Activated CD8-positive, alpha-beta memory T cell treated with anti-CD3 and anti-CD28 coated beads for 1 hour (primary cell): ENCODE measurements at places on chromosomes 16 and 17.

GRCh38 chr17:57253362-57254065 lies 2.8 kb upstream of the MSI2 start:
- DNase-seq, result no peak

DNA sequence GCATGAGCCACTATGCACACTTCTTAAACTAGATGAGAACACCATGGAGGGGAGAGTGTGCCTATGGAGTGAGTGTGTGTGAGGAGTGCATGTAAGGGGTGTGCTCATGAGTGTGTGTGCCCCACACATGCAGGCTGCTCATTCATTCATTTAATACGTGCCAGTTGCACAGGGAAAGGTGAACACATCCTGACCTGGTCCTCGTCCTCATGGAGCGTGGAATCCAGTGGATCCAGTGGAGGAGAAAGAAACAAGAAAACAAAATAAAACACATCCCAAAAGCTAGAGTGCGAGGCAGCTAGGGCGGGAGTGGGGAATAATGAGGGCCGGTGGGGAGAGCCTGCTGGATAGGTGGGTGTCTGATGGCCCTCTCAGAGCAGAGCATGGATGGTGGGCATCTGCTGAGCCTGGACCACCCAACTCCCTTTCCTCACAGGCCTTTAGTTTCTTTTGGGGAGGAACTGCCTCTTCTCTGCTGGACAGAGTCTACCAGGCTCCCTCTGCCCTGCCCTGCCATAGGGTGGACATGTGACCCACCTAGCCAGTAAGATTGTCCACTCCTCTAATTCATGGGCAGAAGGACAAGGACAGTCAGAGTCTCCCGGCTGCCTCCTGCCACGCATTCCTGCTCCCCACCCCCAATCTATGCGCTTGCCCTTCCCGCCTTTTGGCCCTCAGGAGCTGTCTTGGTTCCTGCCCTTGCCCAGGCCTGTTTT lies 204.3 kb downstream of the RAB11FIP4 start:
- DNase-seq, result no peak

GRCh38 chr17:26818736-26819135 lies 475.2 kb upstream of the WSB1 start:
- no peak for DNase-seq

- peak; percentile 42 for DNase-seq
These were observed 38.4 kb upstream of the ARL4D start for GRCh38 chr17:43360376-43360738.

GRCh38 chr17:33277436-33278100 lies 15.5 kb downstream of the ASIC2 start:
- DNase-seq, result no peak

GRCh38 chr17:7843536-7844291 lies 9.7 kb downstream of the KDM6B start:
- peak; percentile 82 for DNase-seq

- DNase-seq, result no peak
These were observed 25.7 kb downstream of the ZSWIM7 start for GRCh38 chr17:15973834-15974233.

- DNase-seq, result no peak
These were observed 3.7 kb upstream of the SDK2 start for GRCh38 chr17:73647772-73648542.

DNA sequence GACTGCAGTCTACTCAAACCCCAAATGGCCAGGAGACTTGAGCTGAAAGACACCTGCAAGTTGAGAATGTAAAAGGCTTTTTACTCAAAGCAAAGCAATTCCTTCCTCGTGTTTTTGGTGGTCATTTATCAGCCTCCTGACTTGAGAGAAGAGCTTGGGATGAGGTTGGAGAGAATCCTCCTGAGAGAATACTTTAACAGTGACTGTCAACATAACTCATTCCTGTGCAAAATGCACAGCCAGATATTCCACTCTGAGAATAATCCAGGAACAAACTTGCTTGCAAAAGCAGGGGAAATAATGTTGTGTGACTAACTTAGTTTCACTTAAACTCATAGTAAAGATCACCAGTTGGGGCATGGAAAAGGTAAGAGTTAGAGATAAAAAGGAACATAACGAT lies 53.4 kb downstream of the SNTB2 start:
- DNase-seq, result no peak

DNA sequence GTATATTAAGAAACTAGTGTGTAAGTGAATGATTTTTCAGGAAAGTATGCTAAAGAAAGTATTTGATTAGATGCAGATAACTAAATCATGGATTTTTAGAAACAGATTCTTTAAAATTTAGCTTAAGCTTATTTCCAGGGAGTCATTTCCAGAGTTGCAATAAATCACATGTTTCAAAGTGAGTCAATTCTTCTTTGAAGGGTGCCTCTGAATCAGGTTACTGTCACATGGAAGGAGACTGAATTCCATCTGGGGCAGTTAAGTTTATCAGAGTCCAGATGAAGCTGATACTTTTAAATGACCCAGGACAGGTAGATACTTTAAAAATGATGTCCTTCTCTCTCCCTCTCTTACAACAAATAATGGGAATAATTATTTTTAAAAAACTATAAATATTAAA lies 5.0 kb downstream of the MFSD11 start:
- DNase-seq, result no peak

DNA sequence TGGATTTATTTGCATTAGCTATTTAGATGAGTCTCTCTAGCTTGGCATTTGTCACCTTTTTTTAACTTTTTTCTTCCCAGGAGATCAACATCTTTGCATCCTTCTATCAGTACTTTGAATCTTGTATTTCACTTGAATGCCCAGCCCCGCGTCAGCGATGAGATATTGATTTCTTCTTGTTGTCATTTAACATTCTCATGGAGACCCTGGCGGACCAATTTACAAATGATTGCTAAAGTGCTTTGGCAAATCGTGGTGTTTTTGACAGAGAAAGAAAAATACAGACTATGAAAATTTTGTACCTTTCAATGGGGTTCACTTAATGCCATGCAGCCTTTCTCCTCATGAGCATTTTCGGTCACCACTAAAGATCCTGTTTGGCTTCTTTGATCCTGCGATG lies 269.7 kb downstream of the ABCC12 start:
- no peak for DNase-seq

GRCh38 chr16:57873218-57873617 lies 70.9 kb upstream of the KIFC3 start:
- DNase-seq, result no peak

DNA sequence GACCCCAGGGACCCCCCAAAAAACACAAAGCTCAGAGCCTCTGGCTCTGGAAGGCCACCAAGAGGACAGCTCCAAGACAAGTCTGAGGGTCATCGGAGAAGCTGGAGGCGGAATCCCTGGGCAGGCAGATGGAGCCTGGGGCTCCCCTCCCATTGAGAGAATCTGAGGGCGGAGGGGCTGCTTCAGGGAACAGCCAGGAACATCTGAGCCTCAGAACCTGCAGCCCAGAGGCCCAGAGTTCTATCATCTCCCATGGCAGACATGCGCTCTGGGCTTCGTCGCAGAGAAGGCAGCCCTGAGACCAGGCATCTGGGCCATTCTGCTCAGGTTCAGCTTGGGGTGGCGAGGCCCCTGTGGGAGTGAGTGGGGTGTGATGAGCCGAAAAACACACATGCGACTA lies 7.1 kb upstream of the SPPL2C start:
- DNase-seq, result no peak

DNA sequence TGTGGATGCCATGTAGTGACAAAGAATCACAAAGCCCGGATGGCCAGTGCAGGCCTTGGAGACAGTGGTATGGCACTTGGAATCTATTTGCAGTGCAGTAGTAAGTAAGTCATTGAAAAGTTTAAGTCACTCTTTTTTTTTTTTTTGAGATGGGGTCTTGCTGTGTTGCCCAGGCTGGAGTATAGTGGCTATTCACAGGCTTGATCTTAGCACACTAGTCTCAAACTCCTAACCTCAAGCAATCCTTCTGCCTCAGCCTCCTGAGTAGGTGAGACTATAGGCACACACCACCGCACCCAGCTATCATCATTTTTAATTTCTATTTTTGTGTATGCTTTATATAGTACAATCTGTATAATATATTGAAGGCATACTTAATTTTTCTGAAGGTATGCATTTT lies 4.3 kb upstream of the PLSCR3 start:
- no peak for DNase-seq

DNA sequence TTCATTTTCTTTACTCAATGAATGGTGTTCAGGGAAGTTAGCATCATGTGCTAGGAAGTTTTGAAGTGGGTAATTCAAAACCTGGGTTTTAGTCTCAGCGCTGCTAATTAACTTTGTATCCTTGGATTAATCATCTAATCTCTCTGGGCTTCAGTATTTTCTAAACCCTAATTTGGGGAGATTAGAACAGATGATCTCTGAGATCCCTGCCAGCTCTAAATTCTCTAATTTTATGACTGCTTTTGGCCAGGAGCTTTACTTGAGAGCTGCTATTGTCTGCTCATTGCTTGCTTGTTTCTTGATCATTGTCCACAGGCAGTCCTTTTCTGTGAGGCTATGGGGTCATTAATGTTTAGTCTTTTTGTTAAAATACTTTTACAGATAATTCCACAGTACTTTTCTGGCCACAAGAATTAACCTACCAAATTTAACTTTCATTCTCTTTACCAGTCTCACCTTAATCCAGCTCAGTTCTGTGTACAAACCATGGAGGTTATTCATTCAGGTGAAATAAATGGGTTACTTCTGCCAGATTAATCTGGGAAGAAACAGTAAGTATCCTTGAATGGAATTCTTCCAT lies 28.4 kb upstream of the VWA3A start:
- no peak for DNase-seq
